Chondrocyte (in vitro differentiated cells): ENCODE measurements at places on chromosomes 3 and 15. TPM values are rescaled to one million over a fixed set of nuclear protein-coding genes. Genes with fewer than 3 reads are reported as not detected.

Gene IQCF5
- not detected in 3 replicates for total RNA-seq

Gene NRROS
- total RNA-seq = 0.38 to 0.50 TPM in 2 of 3 replicates, not detected in the other

Gene FES
- total RNA-seq = 2.4 to 2.7 TPM (median 2.4 TPM) in 3 replicates

Gene GHRL
- not detected in 3 replicates for total RNA-seq

Gene SLC6A11
- total RNA-seq = not detected in 3 replicates

Gene ANKRD34C
- total RNA-seq = 0.07 to 1.3 TPM (median 0.92 TPM) in 3 replicates

Gene PARP16
- total RNA-seq = 7.1 to 8.7 TPM (median 8.2 TPM) in 3 replicates

Gene HES1
- total RNA-seq = 30.4 to 36.7 TPM (median 31.2 TPM) in 3 replicates

Gene CILP
- total RNA-seq = 0.17 to 0.22 TPM (median 0.21 TPM) in 3 replicates

Gene UROC1
- 0.15 TPM in 1 of 3 replicates, not detected in the others for total RNA-seq

Gene CDCP1
- total RNA-seq = 0.15 to 0.48 TPM (median 0.18 TPM) in 3 replicates

Gene CD200R1
- total RNA-seq = not detected in 3 replicates

Gene C15orf62
- 0.12 TPM in 1 of 3 replicates, not detected in the others for total RNA-seq

Gene CPNE9
- total RNA-seq = not detected in 3 replicates

Gene CYP1A1
- 0.22 to 0.67 TPM (median 0.27 TPM) in 3 replicates for total RNA-seq

Gene SLCO3A1
- 2.2 to 3.7 TPM (median 2.8 TPM) in 3 replicates for total RNA-seq

Gene NRG4
- not detected in 3 replicates for total RNA-seq

Gene CCR3
- not detected in 3 replicates for total RNA-seq

Gene P3H2
- 18.2 to 72.4 TPM (median 21.9 TPM) in 3 replicates for total RNA-seq

Gene SAMMSON
- total RNA-seq = 0.39 TPM in 1 of 3 replicates, not detected in the others

Gene ONECUT1
- 0.15 to 0.67 TPM in 2 of 3 replicates, not detected in the other for total RNA-seq

Gene CCK
- total RNA-seq = not detected in 3 replicates

Gene ZNF385D
- total RNA-seq = 1.1 to 22.3 TPM (median 1.2 TPM) in 3 replicates

Gene MESP1
- 0.97 to 2.7 TPM (median 2.1 TPM) in 3 replicates for total RNA-seq
